ENCODE measurements at places on chromosomes 5 and 9. TPM values are rescaled to one million over a fixed set of nuclear protein-coding genes. Genes with fewer than 3 reads are reported as not detected.

The INSL4 gene
- not detected for total RNA-seq

- DNase-seq = no peak
These were observed 170.1 kb upstream of the ATP10B start for GRCh38 chr5:161022151-161022550.

GRCh38 chr5:56099346-56099745 lies 104.6 kb upstream of the IL6ST start:
- no peak for DNase-seq

- peak; percentile 63 for DNase-seq
These were observed 5.4 kb upstream of the FOXE1 start for GRCh38 chr9:97847474-97848214.

Data from H7 (cell line).